Keratinocyte (primary cell): ENCODE measurements at places on chromosomes 13 and 19.

DNA sequence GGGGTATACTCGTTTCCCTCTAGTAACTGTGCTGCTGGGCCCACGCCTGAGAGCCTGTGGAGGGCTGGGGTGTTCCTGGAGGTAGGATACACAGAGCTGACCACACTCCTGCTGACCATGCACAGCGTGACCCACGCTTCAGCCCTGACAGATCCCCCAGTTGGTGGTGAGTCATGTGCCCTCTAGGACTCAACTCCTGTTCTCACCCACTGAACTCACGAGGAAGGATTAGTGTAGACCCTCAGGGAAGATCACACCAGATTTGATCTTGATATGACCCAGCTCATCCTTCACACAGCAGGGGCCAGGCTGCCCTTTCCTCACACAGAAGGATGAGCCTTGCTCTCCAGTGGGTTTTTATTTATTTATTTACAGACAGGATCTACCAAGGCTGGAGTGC, 13.3 kb upstream of the ACP7 start:
- no peak for DNase-seq

- no peak for DNase-seq
Measured at GRCh38 chr19:31841755-31842154, 492.5 kb upstream of the TSHZ3 start.

DNA sequence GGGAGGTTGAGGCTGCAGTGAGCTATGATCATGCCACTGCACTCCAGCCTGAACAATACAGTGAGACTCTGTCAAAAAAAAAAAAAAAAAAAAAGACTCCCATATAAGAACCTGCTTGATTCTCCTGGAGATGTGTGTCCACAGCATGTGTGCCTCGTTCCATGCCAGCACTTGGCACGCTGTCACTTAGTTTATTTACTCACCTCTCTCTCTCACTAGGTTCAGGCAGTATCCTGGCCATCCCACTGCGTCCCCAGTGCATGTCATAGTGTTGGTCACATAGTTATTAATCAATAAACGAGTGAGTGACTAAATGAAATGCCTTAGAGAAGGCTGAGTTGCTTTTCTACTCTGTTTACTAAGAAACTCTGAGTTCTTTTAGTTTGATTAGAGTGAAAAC, 79.1 kb upstream of the GPR12 start:
- no peak for DNase-seq

DNA sequence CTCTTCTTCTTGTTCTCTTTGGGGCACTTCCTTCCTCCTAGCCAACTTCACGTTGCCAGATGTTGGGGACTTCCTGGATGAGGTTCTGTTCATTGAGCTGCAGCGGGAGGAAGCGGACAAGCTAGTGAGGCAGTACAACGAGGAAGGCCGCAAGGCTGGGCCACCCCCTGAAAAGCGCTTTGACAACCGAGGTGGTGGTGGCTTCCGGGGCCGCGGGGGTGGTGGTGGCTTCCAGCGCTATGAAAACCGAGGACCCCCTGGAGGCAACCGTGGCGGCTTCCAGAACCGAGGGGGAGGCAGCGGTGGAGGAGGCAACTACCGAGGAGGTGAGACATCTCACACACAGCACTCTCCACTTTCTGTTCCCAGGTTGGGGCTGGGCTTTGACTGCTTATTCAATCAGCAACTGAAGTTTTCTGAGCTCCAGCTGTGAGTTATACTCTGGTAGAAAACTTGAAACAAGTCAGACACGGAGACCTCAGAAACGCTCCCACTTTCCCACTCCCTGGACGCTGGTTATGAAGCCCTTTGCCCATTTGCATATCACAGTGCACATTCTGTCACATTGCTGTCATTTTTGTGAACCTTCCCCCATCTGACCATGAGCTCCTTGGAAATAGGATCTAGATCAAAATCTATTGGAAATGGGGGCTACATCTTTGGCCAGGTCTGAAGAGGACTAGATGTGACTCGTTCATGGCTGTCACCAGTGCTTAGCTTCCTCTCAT, 7.2 kb upstream of the CCDC97 start:
- DNase-seq: no peak
